HFF-Myc (cell line): ENCODE measurements at places on chromosomes 6 and 20.

DNA sequence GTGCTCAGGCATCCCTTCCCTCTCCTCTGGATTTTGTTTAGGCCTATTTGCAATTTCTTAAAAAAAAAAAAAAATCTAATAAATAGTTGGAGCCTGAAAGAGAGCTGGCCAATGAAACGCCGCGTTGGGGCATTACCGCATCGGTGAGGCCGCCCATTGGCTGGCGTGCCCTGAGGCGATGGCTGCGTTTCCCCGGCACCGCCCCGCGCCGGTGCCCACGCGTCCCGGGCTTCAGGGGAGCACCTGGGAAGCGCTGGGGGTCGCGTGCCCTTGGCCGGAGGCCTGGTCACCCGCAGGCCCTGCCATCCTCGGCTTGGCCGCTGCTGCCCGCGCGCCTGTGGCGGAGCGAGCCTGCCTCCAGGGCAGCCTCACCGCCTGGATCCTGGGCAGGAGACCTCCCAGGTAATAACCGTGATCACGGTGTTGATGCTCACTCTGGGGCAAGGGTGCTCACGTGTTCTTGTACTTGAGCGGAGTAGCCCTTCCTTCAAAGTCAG is 155.4 kb downstream of the NRN1 start:
- DNase-seq: no peak

GRCh38 chr20:44187054-44187771 is at the start of gene JPH2:
Gene JPH2 (minus strand): TSS chr20:44187188. CDS start chr20:44186705, 483 bp downstream.
- DNase-seq: no peak

DNA sequence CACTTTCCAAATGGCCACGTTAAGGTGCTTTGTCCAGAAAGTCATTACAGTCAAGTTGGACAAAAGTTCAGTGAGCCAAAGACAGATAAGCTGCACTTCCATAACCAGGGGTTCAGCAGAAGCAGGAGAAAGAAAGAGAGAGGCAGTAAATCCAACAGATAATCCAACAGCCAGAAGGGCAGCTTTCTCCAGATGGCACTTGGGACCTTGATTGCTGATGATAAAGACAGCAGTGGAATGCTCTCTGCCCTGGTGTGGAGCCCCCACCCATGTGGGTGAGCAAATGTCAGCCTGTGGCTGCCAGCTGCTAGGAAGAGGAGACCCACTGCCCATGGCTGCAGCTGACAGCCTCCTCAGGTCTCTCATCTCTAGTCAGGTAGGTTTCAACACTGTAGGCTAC is 18.7 kb upstream of the NRSN1 start:
- no peak for DNase-seq

DNA sequence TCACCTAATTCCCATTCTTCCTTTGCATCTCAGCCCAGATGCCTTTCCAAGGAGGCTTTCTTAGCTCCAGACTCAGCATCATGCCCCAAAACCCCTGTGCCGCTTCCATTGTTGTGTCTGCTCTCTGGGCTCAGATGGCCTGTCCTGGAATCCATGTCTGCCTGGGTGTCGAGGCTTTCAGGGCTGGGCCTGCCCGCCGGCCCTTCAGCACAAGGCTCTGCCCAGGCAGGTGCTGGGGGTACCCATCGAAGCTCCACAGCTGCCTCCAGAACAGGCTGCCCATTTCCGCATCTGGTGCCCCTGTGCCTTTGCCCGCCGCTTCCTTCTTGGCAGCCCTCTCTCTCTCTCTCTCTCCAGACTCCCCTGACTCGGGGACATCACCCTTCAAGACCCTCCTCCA is 1.2 kb downstream of the CPXM1 start:
- no peak for DNase-seq

GRCh38 chr6:104521176-104521575 is 338.5 kb downstream of the HACE1 start:
- DNase-seq: no peak

DNA sequence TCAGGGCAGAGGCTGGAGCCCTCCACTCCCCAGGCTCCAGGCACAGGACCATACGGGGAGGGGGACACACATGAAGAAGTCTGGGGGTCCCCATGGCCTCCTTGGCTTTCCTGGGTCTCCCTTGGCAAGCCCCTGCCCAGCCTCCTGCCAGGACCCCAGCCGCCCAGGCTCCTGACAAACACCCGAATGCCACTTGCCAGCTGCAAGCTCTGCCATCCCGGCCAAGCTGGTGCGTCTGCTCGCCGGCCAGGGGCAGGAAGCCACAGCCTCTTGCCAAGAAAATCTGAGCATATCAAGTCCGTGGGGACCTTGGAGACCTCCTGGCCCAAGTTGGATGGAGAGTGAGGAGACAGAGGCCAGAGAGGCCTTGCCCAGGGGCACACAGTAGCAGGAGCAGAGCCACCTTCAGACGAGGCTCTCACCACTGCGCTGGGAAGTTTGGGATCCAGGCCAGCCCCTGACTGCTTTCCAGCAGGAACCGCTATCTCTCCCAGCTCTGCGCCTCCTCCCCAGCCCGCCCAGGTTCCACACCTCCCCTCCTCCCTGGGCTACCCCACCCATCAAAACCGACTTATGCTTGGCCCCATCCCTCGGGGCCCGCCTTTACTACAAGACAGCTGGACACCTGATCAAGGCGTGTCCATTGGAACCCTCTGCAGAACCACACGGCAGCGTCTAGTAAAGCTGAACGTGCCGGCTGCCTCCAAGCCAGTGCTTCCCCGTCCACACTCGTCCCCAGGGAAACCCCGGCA is 80.2 kb downstream of the GRM4 start:
- no peak for DNase-seq

- DNase-seq: no peak
These were observed 74.8 kb downstream of the RIN2 start for GRCh38 chr20:19832875-19833274.

DNA sequence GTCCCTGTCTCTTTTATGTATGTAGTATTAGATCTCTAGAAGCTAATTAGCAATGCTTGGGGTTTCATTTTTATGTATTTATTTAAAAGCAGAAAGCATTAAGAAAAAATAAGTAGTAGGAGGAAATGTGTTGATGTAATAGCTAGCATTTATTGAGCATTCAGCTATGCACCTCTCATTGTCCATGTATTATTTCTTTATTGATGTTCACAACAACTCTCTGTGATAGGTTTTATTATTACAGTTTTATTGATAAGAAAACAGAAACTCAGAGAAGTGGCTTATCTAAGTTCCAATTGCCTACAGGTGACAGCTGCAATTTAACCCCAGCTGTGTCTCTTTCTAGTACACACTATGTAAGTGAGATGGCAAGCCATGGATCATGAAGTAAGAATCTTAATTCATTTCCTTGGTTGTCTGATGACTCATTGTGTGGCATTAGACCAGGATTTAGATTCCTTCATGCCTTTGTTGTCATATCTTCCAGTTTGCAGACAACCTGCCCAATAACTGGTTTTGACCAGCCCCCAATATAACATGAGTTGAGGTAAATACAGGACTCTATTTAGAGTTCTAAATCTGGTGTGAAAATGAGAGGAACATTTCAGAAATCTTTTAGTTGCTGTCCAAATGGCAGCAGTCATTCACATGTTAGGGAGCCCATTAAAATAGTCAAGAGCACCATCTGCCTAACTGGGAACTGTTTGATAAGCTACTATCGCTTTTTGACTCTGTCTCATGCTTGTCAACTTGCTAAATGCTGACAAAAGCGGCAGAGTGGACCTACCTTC is 170.8 kb upstream of the PHACTR1 start:
- peak; percentile 54 for DNase-seq

DNA sequence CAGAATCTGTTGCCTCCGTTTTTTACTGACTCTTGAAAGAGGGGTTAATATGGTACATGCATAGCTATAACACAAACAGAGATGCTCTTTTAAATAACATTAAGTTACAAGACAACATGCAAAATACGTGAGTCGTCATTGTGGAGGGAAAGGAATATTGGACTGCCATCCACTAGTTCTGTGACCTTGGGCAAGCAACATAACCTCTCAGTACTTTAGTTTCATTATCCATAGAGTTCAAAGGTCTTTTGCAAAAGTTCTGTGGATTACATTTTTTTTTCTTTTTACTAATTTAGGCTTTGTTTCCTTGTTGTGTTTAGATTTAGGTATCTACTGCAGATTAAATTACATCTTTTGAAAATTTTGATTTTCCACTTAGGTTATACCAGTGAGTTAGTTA is 70.5 kb downstream of the MACROD2 start:
- no peak for DNase-seq

DNA sequence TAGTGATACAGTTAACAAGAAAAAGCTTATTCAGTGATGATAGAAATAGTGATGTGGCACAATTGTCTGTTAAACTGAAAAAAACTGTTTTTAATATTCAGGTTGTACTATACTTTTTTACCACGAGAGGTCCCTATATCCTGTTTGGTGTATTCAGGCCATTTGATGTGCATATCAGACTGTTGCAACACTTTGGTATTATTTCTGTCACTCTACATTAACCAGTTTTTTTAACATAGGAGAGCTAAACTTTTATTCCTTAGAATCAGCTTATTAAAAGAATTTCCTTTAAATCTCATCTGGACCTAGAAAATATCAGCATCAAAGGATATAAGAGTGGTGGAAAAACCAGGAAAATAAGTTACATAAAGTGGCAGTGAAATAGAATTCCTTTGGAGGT is 36.8 kb downstream of the TSPYL4 start:
- no peak for DNase-seq

DNA sequence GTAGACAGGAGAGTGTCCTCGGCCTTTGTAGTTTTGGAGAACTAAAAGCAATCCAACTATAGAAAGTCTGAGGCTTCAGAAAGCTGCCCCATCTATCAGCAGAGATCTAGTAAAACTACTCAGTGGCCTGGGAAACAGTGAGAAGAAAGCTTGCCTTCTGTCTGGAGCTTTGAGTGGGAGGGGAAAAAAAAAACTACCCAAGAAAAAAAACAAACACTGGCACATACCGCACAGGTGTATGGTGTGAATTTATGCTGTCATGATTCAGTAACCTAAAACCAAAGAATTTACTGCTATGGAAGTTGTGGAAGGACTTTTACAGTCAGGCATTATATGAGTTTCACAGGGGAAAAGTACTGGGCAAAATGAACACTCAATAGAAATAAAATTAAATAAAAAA is 280.5 kb downstream of the ADGRB3 start:
- no peak for DNase-seq

DNA sequence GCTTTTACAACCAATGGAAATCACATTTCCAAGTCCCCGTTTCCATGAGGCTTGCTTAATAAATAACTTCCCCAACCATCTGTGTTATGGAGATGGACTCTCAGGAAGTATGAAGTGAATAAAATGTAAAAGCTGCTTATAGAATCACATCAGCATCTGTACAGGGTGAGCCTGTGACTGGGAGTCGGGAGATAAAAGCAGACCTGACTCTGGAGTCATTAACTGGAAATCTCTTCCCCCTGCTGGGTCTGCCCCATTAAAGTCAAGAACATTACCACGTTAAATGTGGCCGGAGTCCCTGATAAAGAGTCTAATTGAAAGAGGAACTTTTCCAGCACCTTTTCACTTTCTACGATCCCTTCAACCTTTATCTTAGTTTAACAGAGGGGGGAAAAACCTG is 368.5 kb downstream of the DOK5 start:
- DNase-seq: no peak

DNA sequence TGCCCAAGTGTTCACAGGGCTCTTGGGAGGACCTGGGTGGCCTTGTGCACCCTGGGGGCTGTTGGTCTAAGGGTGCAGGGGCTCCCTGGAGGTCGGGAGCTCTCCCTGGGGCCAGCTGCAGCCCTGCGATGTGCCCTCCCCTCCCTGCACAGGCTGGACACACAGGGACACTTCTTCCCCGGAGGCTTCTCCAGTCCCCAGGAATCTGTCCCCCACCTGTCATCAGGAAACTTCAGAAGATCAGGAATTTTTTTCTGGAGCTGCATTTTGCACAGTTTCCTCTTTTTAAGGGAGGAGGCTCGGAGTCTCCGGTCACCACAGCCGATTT is 66.9 kb upstream of the BHLHE23 start:
- no peak for DNase-seq

- DNase-seq: no peak
These were observed 4.8 kb downstream of the TRPC4AP start for GRCh38 chr20:35087791-35088190.

DNA sequence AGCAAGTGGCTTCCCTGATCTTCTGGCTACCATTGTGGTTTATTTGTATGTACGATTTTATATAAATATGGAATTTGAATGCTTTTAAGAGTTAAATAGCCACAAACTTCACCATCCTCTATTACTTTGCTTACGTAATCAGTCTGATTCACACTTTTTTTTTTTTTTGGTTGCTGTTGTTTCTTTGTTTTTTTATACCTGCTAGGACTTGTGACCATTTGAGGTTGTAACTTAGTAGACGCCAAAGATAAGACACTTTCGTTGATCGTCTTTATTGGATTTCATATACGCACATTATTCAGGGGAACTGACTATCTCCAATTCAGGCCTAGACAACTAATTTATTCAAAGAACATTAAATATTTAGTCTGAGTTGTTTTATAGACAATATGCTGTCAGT is 559.0 kb downstream of the CBLN4 start:
- DNase-seq: no peak

GRCh38 chr6:53916804-53917463 is 122.1 kb downstream of the LRRC1 start:
- DNase-seq: no peak

- DNase-seq: no peak
These were observed 20.0 kb upstream of the GFOD1 start for GRCh38 chr6:13507306-13507860.

DNA sequence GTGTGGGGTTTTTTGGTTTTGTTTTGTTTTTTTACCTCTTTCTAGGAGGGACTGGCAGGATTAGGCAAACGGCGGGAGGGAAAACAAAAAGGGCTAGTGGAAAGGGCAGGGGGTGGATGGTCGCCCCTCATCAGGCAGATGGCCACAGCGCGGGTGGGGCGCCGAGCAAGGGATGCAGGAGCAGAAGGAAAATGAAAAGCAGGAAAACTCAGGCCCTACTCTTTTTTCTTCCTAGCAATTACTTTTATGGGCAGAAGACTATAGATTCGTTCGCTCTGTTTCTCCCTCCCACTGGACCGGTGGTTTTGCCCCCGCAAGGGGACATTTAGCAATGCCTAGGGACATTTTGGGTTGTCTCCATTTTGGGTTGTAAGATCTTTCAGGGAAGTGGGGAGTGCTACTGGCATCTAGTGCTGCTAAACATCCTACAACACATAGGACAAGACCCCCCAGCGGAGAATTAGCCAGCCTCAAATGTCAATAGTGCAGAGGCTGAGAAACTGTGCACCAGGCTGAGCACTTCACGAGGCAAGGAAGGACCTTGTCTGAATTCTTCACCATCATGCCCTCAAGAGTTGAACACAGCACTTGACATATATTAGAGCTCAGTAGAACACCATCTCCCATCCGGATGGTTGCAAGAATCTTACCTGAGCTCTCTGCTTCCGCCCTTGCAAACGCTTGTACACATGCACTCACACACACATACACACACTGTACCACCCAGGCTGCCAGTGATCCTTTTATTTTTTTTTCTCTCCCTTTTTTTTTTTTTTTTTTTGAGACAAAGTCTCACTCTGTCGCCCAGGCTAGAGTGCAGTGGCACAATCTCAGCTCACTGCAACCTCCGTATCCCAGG is 4.8 kb upstream of the ZMYND8 start:
- no peak for DNase-seq
